Upper lobe of right lung (tissue), 1 donor: ENCODE measurements at places on chromosomes 1 and 21. TPM values are rescaled to one million over a fixed set of nuclear protein-coding genes. Genes with fewer than 3 reads are reported as not detected.

DNA sequence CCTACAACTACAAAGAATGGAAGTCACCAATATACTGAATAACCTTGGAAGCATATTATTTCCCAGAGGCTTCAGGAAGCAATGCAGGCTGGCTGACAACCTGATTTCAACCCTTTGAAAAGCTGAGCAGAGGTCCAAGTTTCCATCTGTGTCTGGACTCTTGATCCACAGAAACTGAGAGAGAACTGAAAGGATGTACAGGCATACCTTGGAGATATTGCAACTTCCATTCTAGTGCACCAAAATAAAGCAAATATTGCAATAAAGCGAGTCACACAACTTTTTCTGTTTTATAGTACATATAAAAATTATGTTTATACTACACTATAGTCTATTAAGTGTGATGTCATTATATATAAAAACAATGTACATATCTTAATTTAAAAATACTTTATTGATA lies 85.3 kb downstream of the TYW3 start:
- no peak for DNase-seq

LCE3D gene
- not detected for total RNA-seq

NTMT2 gene
- not detected for total RNA-seq

GRCh38 chr1:183909672-183910071 lies 104.8 kb downstream of the RGL1 start:
- DNase-seq: no peak

- no peak for DNase-seq
Measured at GRCh38 chr1:76294482-76295194, 220.1 kb downstream of the ST6GALNAC3 start.

DNA sequence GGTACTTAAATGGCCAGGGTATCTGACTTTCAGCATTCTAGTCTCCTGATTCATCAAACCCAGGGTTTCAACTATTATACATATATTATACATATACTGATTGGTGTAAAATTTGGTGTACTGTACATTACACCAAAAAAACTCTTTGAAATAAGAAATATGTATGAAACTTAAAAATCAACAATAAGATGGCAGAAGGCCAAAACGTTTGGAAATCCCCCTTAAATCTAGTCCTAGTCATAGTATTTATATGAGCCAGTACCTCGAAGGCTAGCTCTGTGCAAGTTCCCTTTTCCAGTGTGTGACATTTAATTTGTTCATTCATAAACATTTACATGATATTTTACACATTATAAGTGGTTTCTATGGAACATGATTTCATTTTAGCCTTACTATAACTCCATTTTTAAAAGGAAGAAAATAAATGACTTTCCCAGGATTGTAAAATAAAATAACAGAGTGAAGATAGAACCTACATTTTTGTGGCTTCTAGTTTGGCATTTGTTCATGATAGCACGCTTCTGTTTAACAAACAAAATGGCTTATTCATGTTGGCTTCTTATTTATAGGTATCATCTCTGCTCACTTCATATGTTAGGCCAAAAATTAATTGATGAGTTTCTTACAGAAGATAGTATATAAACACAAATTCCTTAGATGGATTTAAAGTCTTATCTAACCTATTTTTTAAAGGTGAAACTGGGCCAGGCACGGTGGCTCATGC lies 18.8 kb upstream of the ZNF281 start:
- DNase-seq: no peak

DNA sequence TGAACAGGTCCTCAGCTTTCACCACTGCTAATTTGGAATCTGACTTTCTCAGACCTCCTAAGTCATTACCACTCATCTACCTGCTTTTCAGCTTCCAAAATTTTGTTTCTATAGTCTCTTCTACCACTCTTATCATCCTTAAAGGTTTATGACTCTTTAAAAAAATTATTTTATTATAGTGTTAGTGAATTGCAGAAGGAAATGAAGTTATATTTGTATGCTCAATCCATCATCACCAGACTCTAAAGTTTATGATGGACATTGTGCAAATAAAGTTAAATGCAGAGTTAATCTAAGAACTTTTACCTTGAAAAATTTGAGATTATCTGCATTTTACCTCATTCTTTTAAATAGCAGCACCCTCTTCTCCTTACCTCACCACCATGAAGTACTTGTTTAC lies 14.6 kb downstream of the CDC42BPA start:
- no peak for DNase-seq

AMY2A gene
- not detected for total RNA-seq

DNA sequence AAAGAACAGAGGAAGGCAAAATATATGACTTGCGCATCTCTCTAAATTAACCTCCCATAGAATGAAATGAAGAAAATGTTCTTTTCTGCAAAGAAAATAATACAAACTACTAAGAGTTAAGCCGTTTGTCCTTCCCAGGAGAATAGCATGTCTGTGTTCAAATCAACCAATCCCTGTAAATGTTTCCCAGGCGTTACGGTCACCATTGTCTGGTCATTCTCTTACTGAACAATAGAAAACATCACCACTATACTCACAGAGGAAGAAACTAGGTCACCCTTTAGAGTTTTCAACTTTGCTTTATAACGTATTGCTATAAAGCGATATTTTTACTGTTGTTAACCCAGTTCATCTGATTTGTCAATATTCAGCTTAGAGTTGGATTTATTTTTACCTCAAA lies 34.1 kb downstream of the COL11A1 start:
- no peak for DNase-seq

DNA sequence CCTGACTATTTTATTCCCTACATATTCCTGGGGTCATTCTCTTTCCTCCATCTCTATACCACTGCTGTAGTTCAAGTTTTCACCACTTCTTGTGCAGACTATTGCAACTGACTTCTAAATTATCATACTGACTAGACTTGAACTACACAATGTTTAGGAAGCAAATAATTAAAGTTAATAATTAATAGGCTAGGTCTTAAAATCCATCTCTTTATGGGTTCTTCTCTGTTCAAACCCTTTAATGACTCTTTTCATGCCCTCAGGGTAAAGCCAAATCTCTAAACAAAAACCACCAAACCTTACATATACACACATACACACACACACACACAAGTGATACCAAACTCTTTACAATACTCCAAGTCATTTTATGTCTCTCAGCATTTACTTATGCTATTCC lies 22.3 kb upstream of the MOB3C start:
- DNase-seq: no peak

GRCh38 chr21:38228115-38228514 lies 28.7 kb upstream of the KCNJ15 start:
- DNase-seq: no peak

GRCh38 chr1:10361515-10361914 lies 37.3 kb upstream of the PGD start:
- DNase-seq: no peak

LAMC2 gene
- total RNA-seq: 42.2 TPM

GPR37L1 gene
- 0.06 TPM for total RNA-seq

- no peak for DNase-seq
Measured at GRCh38 chr1:35112668-35113067, 33.5 kb downstream of the ZMYM1 start.

GRCh38 chr1:234836776-234837357 lies 226.9 kb upstream of the IRF2BP2 start:
- DNase-seq: no peak

DNA sequence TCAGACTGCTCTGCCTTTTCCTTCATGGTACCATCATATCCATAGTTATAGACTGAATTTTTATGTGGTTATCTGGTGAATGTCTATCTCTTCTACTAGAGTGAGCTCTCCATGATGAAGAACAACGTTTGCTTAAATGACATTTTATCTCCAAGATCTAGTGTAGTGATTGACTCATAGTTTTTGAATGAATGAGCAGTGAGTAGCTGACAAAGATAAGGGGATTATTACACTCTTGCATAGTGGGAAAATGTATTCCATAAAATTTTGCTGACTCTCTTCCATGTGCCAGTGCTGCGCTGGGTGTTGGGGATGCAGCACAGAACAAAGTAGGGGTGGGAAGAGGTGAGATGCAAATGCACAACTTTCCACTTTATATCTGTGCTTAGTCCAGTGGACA lies 147.7 kb downstream of the TGFB2 start:
- no peak for DNase-seq

- no peak for DNase-seq
Measured at GRCh38 chr1:244207042-244207934, 156.2 kb downstream of the ZBTB18 start.

SHC1 gene
- total RNA-seq: 120 TPM

TMOD4 gene
- total RNA-seq: not detected

- DNase-seq: no peak
Measured at GRCh38 chr1:156203331-156203730, 9.4 kb downstream of the SLC25A44 start.

ACTN2 gene
- 2.8 TPM for total RNA-seq

GRCh38 chr1:177487481-177487880 lies 316.7 kb downstream of the BRINP2 start:
- no peak for DNase-seq

TMEM125 gene
- 188 TPM for total RNA-seq

SH3GLB1 gene
- 105 TPM for total RNA-seq

- DNase-seq: no peak
Measured at GRCh38 chr1:64995316-64995715, 29.0 kb upstream of the JAK1 start.

AZIN2 gene
- total RNA-seq: 2.3 TPM

C1orf198 gene
- total RNA-seq: 159 TPM
